ENCODE measurements at places on chromosomes 5 and 9.

- DNase-seq: no peak
These were observed 222.3 kb upstream of the KIF2A start for GRCh38 chr5:62083661-62084060.

- DNase-seq: peak; percentile 46
These were observed 13.7 kb downstream of the HSPA4 start for GRCh38 chr5:133065471-133065870.

GRCh38 chr5:127705120-127705892 is 2.1 kb downstream of the CCDC192 start:
- peak; percentile 9 for DNase-seq

GRCh38 chr5:171676286-171676944 is 109.2 kb upstream of the SMIM23 start:
- peak; percentile 30 for DNase-seq

DNA sequence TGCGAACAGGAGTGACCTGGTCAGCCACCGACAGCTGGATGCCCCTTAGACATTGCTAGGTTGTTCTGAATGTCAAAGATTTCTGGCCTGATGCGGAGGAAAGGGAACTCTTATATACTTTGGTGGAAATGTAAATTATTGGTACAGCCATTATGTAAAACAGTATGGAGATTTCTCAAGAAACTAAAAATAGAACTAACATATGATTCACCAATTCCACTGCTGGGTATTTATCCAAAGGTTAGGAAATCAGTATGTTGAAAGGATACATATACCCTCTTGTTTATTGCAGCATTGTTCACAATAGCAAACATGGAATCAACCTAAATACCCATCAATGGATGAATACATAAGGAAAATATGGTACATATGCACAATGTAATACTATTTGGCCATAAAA is 31.8 kb downstream of the DMRT3 start:
- peak; percentile 4 for DNase-seq

DNA sequence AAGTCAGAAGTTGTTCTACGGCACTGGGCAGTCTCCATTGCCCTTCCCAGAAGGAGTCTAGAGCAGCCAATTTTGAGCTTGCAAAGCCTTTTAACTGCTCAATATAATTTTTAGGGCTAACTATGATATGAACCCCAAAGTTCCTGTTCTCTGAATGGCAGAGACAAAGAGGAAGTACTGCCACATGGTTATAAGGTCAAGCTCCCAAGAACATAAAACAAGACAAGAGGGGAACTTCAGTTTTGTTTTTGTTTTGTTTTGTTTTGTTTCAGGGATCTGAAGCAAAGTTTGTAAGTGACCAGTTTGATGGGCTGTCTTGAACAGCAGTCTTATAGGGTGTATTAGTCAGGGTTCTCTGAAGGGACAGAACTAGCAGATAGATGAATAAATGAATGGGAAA is 11.9 kb upstream of the SMC2 start:
- no peak for DNase-seq

DNA sequence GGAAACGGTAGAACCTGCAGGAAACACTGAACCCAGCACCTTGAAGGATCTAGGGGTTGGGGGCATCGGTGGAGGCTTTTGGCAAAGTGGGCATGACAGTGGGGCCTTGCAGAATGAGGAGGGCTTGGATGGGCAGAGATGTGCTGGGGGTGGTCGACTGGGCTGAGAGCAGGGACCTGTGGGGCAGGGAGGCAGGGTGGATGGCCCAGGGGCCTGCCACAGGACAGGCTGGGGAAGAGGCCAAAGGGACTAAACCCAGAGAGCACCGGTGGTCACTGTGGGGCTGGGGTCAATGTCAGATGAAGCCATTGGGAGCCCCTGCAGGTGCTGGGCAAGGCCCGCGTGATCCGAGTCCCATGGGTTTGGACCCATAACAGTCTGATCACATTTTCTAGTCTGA is 175.3 kb downstream of the DAB2IP start:
- DNase-seq: no peak

DNA sequence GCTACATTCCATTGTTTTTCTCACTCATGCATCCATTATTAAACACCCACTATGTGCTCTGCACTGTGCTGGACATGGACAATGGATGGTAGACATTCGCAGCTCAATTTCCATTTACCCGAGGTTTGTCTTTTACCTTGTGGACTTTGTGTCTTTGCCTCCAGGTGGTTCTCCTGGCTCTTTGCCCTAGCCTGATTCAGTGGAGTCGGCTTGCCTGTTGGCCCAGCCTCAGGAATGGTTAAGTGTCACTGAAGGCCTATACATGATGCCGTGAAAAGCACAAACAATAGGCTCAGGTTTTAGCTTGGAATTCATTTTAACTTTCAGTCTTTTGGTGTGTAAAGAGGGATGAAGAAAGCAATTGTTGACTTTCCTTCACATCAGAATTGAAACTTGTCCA is 16.5 kb upstream of the DMRT3 start:
- no peak for DNase-seq

DNA sequence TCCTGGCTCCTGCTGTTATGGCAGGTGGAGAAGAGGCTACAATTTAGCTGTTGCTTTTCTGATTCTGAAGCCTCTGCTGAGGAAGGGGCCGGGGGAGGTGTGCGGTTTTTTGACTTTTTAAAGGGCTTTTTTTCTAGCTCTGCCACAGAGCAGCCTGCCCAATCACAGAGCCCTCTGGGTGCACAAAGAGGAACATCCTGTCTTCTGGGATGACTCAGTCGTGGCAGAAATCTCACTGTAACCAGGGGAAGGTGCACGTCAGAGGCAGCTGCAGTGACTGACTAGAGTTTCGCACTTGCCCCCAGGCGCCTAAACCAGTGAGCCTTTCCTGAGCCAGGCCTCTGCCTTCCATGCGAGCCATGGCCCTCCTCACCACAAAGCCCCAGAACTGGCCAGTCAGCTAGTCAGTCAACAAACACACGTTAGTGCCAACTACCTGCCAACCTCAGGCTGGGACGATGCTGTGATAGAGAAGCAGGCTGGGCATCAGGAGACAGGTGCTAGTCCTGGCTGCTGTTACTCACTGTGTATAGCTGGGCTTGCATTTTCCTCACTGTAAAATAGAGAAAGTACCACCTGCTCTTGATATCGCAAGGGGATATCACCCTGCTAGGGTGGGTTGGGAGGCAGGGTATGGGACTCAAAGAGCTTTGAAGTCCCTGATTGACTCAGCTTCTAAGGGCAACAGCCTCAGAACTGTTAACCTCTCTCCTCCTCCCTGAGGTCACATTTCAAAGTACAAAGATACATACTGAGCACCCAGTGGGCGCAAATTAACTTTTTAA is 2.2 kb downstream of the AKNA start:
- peak; percentile 100 for DNase-seq

GRCh38 chr9:4762886-4763541 is 22.0 kb upstream of the AK3 start:
- DNase-seq: peak; percentile 83

DNA sequence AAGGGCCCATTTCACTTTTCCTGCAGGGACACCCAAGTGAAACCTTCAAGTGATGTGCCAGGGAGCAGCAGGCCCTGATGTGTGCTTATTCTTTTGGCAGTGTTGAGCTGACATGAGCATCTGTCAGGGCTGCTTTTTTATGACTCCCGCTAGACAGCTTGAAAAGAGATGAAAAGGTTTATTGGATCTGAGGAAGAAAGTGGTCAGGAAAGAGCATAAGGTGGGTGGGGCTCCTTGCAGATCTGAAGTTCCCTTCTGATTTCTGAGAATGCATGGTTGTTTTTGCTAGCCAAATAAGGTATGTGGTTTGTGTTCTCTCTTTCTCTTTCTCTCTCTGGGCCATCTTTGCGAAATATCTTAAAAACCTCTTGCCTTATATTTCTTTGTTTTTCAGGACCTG is 316.1 kb downstream of the DMRT2 start:
- DNase-seq: no peak

DNA sequence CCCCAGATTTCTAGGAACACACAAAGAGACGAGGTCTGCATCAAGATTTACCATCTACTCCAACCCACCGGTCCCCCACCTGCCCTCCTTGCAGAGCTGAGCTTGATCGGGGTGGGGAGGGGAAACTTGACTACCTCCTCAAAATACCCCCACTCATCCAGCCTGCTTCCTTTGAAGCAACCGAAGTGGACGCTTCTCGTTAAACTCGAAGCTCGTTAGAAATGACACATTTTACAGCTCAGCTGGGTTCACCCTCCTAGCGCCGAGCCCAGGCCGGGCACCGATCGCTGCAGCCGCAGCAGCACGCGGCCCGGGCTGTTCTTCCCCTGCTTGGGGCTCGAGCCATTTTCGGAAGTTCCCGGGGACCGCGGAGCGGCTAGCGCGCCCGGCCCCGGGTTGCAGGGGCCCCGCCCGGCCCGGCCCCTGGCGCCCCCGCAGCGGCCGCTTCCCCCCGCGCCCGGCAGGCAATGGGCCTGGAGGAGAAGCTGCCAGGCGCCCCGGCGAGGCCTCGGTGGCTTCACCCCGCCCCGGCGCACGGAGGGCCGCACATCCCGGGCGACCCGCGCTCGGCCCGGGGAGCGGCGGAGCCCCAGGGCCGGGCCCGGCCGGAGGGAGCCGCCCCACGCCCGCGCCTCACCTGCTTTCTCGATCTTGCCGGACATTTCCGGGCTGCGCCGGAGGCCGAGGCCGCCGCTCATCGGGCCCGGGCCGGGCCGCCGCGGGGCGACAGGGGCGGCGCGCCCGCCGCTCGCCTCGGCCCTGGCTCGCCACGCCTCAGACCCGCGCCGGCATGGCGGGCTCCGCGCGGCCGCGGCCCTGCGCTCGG is 530 bp downstream of the RAPGEF1 start:
- DNase-seq: no peak

DNA sequence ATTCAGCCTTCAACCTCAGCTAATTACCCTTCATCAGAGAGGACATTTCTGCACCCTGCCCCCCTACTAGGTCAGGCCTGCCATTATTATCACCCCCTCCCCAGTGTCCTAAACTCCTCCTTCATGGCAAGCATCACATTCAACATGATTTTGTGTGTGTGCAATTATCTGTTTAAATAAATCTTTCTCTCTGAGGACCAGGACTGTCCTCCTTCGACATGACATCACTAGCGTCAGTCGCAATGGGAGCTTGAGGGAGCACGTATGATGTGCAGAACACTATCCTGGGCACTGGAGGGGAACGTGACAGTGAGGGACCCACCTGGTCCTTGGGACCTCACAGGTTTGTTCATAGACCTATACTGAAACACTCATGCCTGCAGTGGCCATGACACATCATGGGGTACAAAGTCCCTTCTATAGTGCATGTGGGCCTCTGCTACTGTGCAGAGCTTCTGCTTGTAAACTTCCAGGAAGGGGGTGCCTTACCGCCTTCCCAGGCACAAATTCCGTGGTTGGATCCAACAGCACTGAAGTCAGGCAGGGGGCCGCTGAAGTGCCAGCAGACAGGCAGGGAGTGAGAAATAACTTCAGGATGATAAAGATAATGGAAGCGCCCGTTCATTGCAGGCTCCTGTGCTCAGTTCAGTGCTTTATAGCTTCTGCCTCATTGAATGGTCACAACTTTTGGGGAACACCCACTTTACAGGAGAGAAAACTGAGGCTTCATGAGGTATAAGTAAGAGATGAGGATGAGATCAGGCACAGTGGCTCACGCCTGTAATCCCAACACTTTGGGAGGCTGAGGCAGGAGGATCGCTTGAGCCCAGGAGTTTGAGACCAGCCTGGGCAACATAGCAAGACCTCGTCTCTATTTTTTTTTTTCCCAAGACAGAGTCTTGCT is 36.0 kb upstream of the STXBP1 start:
- no peak for DNase-seq

DNA sequence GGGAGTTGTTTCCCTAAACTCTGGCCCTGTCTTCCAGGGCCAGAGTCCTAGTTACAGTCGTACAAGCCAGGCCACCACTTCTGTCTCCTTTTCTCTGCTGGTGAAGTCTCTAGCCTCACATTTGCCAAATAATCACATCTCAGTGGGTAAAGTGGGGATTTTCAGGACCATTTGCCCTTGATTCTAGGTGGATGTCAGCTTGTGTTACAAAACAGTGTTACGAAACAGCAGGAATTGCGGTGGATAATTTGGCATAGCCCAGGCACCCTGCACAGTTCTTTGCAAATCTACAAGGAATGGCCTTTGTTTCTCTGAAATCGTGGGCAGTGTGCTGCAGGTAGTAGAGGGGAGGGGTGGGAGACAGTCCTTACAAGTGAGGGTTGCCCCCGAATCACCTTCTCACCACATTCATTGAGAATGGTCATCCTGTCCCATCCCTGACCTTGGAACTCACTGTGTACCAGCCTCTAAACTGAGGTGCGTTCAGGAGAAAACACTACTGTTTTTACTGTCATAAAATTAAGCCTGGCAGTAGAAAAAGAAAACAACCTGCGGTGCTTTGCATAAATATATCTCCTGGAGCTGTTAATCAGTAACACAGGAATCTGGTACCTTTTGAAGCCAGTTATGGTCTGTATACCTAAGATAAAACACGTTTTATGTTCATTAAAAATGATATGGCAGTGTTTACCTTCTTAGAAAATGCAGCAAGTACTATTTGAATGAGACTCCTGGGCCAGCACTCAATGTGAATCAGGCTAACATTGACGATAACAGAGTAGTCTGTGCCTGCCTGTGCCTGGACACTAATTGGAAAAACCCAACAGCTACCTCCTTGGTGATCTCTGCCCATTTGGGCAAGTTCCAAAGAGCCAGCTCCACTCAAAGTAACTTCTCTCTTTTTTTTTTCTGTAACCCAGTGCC is 44.3 kb downstream of the CYSTM1 start:
- no peak for DNase-seq

- no peak for DNase-seq
These were observed 19.0 kb downstream of the ARHGAP26 start for GRCh38 chr5:142789206-142789605.

GRCh38 chr5:9421884-9422283 is 124.0 kb downstream of the SEMA5A start:
- no peak for DNase-seq

DNA sequence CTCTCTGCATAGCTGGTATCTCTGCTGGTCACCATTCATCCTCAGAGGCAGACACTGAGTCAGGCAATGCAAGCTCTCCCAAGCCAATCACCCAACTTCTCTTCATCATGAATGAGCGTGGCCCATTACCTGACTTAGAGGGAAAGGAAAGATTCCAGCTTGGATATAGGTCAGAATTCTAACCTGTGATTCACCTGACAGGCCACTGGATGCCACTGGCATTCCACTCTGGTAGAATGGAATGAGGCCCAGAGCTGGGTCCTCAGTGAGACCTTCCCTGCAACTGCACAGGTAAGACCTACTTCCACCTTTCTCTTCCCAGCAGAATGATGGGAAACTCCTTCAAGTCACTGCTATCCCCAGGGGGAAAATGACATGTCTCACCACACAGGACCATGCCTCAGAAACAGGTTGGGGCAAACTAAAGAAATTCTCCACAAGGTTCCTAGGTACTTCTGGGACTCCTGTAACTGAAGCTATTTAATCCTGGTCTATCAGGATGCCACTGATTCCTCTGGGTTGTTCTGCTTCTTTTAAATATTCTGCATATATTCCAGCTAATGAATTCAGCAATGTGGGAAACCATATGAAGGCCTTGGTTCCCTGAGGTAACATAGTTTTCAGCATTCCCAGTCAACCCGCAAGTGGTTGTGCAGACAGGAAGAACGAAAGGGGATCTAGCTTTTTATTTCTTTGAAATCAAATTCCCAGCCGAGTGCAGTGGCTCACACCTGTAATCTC is 62.0 kb downstream of the SUSD1 start:
- DNase-seq: peak; percentile 97

DNA sequence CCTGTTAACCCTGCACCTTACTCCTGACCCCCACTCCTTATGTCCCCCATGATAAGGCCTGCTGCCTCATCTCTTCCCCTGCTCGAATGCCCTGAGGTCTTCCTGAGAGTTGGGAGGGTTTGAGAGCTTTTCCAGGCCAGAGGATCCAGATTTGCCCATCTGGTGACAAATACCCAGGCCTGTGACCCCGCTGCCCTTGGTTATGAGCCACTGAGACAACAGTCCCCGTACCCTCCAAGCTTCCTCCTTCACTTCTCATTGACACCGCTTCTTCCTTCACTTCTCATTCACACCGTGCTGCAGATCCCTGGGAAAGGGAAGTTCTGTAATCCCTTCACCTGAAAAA is 593 bp downstream of the GM2A start:
- no peak for DNase-seq
